Thoracic aorta (tissue), 2 donors: ENCODE measurements at places on chromosomes 3 and 15.

DNA sequence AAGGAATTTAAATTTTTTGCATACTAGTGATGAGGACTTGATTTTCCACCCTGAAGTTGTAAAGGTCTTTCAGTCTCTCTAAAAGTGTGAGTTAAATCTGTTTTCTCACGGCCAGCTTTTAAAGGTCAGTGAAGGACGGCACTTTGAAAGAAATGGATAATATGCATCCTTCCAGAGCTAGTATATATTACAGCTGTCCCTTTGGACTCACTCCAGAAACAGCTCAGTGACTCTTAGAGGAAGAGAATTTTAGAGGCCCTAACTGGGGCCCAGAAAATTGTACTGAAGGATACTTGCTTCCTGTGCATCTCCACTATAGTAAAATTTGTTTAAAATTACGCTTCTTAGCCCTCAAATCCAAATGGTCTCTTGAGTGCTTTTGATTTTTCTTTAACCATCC lies 41.6 kb downstream of the PIK3CA start:
- no peak for DNase-seq

DNA sequence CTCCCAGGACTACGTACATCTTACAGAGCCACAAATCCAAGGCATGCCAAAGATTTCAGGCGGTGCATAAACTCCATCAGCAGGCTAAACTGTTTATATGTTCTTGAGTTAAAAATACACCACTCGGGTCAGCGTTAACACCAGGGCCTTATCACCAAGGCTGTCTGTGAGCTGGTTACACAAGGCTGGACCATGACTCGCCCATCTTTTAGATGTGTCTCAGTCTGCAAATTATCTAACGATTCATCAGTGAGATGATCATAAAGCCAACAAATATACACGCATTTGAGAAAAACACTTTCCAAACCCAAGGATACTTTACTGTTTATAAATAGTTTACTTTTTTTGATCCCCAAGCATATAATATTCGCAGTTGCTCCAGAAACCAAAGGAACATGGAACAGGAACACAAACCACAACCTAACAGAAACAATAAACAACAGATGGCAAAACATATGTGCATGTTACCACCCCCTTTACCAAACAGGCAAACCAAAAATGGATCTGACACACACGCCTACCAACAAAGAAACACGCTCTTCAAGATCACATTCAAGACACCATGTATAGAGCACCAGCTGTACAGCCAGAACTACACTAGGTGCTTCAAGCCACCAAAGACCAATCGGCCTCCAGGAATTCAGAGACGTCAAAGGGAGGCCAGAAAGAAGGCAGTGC lies 15.4 kb downstream of the LRIG1 start:
- DNase-seq = peak; percentile 33

DNA sequence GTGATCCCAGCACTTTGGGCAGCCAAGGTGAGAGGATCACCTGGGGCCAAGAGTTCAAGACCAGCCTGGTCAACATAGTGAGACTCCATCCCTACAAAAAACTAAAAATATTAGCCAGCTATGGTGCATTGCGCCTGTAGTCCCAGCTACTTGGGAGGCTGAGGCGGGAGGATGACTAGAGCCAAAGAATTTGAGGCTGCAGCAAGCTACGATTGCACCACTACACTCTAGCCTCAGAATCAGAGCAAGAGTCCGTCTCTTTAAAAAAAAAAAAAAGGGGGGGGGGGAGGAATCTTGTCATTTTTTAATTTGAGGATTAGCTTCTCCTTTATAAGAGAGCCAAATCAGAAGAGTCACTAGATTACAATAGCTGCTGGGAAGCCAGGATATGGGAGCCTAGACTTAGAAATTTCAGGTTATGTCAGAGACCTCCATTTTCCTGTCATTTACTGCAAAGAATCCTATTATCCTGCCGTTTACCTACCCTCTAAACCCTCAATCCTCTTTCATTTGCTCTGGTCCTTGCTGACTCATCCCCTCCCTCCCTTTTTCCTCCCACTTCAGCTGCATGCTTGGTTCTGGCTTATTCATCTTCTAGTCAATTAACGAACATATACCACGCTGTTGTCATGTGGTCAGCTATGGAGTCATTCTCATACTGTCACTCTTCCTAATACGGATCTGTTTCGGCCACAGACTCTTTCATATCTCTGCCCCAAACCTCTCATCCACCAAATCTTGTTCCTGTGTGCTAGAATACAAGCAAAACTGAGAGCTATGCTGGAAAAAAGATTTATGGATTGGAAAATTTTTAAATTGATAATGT lies 83.8 kb upstream of the PPIB start:
- DNase-seq = no peak

DNA sequence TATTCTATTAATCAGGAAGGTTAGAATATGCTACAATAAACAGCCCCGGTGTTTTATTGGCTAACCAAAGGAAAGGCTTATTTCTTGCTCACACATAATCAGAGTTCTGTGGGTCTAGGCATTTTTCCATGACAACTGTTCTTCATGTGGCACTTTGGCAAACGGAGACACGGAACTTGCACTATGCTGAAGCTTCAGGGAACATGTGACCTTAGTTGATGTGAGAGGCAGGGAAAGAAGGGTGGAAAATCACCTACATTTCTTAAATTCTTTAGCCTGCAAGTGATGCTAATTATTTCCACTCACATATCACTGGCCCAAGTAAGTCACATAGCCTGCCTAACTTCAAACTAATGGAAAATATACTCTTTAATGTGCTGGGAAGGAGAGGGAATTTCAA lies 344.6 kb downstream of the SV2B start:
- DNase-seq = no peak

DNA sequence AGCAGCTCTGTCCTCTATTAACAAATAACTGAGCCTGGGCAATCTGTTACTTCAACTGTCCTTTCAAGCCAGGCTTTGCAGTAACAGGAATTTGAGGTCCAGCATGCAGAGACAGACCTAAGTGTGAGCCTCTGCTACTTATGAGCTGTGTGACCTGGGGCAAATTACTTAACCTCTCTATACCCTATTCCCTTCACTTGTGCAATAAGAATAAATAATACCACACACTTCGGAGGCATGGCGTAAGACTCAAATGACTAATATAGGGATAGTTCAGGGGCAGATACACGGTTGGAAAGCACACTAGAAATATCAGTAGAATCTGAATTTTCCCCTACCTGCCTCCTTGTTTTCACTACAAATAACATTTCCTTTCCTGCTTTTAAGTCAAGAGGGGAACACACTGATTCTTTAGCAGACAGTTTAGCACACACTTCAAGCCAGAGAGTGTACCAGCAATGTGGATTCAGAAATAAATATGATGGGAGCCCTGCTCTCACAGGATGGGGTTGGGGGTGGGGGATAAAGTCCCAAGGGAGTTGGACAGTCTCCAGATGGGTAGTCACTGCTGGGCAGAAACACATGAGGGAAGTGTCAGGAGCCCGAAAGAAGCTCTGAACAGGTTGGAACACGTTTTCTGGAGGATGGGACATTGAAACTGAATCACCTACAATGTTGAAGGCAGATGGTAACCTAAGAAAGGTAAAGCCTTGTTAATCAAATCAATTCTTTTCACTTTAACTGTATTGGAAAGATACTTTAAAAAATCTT lies 61.8 kb upstream of the RBP1 start:
- DNase-seq = no peak

DNA sequence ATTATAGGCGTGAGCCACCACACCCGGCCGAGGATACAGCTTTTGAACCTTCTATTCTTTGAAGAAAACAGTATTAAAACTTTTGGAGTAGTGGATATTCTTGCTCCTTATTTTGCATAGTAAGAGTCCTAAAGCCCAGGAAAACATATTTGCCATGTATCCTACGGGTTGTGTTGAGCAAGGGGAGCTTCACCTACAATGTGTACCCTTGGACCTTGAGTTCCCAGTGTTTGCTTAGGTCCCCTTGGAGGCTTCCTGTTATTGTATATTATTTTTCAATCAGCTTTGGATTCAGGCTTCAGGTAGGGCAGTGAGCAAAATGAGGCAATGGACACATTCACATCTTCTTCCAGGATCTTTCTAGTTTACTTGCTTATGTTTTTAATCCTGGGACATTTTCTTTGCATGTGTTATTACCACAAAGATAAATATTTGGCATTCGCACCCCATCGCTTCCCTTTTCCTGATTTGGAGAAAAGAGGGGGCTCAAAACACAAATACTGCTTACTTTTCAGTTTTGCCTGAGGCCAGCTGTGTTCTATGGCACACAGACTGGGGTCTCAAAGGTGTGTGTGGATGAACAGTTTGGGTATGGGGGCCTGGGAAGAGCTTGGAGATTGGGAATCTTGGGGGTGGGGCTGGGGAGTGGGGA lies 88.7 kb downstream of the FNDC3B start:
- no peak for DNase-seq

DNA sequence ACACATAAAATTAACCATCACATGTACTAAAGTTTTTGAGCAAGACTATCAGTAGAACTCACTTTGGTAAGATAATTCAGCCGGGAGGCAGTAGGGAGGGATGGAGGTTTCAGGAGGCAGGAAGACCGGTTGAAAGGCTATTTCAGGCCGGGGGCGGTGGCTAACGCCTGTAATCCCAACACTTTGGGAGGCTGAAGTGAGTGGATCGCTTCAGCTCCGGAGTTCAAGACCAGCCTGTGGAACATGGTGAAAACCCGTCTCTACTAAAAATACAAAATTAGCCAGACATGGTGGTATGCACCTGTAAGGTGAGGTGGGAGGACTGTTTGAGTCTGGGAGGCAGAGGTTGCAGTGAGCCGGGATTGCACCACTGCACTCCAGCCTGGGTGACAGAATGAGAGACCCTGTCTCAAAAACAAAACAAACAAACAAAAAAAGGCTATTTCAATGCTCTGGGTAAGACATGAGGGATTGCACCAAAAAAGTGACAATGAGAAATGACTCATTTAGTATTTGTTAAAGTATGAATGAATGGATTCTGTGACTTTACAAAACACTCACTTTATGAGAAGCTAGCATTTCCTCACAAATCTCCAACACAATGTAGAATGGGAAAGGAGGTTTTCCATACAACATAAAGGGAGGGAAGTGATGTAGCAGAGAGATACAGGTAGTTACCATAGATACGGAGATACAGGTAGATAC lies 43.9 kb downstream of the SH3BP5 start:
- no peak for DNase-seq

GRCh38 chr15:33027306-33028035 lies 167.0 kb downstream of the FMN1 start:
- no peak for DNase-seq

GRCh38 chr3:43695863-43696262 lies 5.1 kb downstream of the ABHD5 start:
- no peak for DNase-seq

- no peak for DNase-seq
Measured at GRCh38 chr15:92803536-92803851, 96.6 kb upstream of the CHD2 start.

- no peak for DNase-seq
Measured at GRCh38 chr3:95460274-95460673, 1354.1 kb upstream of the EPHA6 start.

GRCh38 chr3:32045091-32045915 lies 61.1 kb upstream of the GPD1L start:
- no peak for DNase-seq

GRCh38 chr15:82168296-82168695 lies 94.2 kb downstream of the EFL1 start:
- no peak for DNase-seq

DNA sequence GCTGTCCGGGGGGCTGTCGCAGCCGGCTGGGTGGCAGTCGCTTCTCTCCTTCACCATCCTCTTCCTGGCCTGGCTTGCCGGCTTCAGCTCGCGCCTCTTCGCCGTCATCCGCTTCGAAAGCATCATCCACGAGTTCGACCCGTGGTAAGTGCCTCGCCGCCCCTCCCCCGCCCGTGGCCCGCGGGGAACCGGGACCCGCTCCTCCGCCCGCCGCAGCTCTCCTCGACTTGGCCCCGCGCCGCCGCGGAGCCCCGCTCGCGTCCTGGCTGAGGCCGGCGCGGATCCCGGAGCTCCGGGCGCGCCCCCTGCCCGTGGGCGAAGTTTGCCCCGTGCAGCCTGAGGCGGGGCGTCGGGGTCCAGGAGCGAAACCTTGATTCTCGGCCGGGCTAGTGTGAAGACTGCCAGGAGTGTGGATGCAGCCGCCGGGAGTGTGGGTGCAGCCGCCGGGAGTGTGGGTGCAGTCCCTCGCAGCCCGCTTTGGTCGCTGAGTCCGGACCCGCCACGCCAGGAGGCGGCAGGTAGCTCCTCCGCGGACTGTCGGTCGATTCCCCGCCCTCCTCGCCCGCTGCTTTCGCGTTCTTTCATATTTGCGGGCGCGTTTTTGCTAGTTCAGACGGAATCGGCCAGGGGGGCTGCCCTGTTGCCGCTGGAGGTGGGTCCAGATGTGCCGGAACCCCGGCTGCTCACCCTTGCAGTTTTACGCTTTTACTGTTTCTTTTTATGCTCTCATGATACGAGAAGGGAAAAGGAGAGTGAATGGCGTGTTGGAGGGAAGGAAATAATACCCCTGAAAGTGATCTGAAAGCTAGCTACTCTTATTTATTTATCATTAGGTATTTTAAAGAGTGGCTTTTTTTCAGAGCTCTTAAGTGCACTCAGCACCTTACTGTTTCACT lies 692 bp downstream of the STT3B start:
- no peak for DNase-seq

DNA sequence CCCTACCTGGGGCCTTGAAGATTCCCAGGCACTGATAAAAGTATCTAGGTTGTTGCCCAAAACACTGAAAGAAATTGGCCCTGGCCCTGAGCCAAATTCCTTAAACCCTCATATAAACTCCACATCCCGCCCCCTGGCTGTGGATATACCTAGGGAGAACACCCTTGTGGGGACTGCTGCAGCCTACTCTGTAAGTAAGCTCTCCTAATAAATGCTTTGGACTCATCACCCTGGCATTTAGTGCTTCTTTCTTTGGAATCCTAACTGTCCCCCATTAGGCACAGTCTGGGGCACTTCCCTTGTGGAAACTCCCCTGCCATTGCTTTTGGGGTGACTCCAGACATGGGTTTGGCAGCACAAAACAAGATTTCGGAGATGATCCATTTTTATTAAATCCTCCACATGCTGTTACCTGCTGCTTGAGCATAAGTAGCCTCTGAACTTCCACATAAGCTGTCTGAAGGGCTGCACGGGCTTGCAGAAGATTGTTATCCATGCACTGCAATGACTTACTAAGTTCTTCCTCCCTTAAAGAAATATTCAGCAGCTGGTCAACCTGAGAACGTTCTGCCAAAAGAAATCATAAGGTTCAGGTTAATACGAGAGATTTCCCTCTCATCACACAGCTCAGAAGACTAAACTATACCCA lies 46.4 kb downstream of the ZNF106 start:
- DNase-seq = no peak

DNA sequence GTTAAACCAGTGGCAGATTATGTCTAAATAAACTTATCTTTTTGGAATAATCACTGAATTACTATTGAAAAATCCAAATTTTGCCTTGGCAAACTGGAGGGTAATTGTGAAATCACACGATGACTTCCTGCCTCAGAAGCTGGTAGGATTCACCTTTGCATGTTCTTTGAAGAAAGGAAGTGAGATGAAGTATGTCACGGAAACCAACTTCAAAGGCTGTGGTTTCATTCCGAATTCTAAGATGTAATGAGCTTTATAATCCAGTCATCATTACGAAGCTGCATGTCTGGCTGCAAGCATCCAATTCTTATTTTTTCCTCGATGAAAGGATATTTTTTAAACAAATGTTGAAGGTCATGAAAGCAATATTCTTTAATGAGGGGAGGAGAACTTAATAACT lies 15.0 kb upstream of the ZBED2 start:
- no peak for DNase-seq

GRCh38 chr15:99137877-99138276 lies 33.0 kb downstream of the SYNM start:
- no peak for DNase-seq
